Upper lobe of right lung (tissue), 1 donor: ENCODE measurements at places on chromosomes 5 and 9. TPM values are rescaled to one million over a fixed set of nuclear protein-coding genes. Genes with fewer than 3 reads are reported as not detected.

NIPAL4 gene
- not detected for total RNA-seq

SMC5 gene
- 32.6 TPM for total RNA-seq

SLC46A2 gene
- total RNA-seq, result 17.0 TPM

TAS2R1 gene
- total RNA-seq, result not detected

SNX30 gene
- total RNA-seq, result 76.3 TPM

MCC gene
- 18.6 TPM for total RNA-seq

PCDHGA2 gene
- 2.5 TPM for total RNA-seq

IL4 gene
- not detected for total RNA-seq

PCDHB12 gene
- 2.8 TPM for total RNA-seq

PELO gene
- total RNA-seq, result 41.3 TPM

CSNK1G3 gene
- 42.0 TPM for total RNA-seq

ISCA1 gene
- 22.0 TPM for total RNA-seq

ARID3C gene
- total RNA-seq, result not detected

IL7R gene
- 226 TPM for total RNA-seq

FOXD4L3 gene
- total RNA-seq, result not detected

FGF18 gene
- total RNA-seq, result 4.2 TPM

GRCh38 chr5:38722918-38723317 is 122.9 kb upstream of the OSMR start:
- H3K4me3 ChIP-seq, result no peak overlapping the region
- H3K4me1 ChIP-seq, result no peaks in the 10 kb centered on the region

DNA sequence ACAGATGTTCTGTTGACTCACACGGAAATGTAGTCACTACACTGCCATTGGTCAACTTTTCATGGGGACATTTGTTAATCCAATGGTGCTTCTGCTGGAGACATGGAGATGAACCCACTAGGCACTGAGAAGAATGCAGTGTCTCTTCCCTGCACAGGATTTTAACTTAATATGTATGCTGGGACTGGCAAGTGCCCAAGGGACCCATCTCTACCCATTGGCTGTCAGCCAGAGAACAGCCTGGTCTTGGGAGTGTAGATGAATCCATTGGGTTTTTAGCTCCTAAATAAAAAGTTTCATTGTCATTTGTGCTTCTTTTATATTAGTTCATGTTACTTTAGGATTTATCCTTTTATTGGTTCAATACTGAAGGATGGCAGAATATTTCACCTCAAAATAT is 195.8 kb upstream of the CDH6 start:
- H3K27me3 ChIP-seq, result no peaks in the 10 kb centered on the region
- DNase-seq, result no peak
- H3K36me3 ChIP-seq, result no peaks in the 10 kb centered on the region
- no peaks in the 10 kb centered on the region for H3K4me1 ChIP-seq
- H3K27ac ChIP-seq, result no peak overlapping the region

DNA sequence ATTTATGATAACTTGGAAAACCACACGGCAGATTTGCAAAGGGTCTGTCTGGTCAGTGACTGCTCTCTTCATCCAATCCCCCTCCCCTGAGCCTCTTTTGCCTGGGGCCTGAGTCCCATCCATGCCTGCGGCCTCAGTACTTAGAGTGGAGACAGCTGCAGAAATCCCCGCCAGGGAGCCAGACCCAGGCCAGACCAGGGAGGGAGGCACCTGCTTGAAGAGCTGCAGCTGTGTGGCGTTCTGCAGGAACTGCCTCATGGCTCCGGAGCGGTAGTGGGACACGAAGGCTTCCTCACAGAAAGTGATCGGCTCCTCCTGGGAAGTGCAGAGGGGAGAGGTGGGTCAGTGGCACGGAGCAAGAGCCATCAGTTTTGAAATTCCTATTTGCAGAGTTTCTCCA is 101.6 kb downstream of the CRB2 start:
- H3K4me3 ChIP-seq, result no peak overlapping the region
- H3K36me3 ChIP-seq, result no peaks in the 10 kb centered on the region
- H3K27ac ChIP-seq, result no peak overlapping the region
- no peaks in the 10 kb centered on the region for H3K27me3 ChIP-seq
- DNase-seq, result peak; percentile 58
- H3K4me1 ChIP-seq, result no peaks in the 10 kb centered on the region

- H3K4me1 ChIP-seq, result no peaks in the 10 kb centered on the region
- H3K4me3 ChIP-seq, result no peak overlapping the region
- no peaks in the 10 kb centered on the region for H3K27me3 ChIP-seq
Observed at GRCh38 chr5:60687927-60688720, 11.8 kb downstream of the DEPDC1B start.

GRCh38 chr9:4016789-4017188 is 283.1 kb downstream of the GLIS3 start:
- H3K4me1 ChIP-seq, result no peaks in the 10 kb centered on the region
- no peaks in the 10 kb centered on the region for H3K27me3 ChIP-seq
- H3K36me3 ChIP-seq, result no peaks in the 10 kb centered on the region
- DNase-seq, result no peak
- no peak overlapping the region for H3K4me3 ChIP-seq
- no peak overlapping the region for H3K27ac ChIP-seq

- DNase-seq, result no peak
- H3K36me3 ChIP-seq, result no peaks in the 10 kb centered on the region
- peaks cover 15% of the 10 kb centered on the region for H3K4me1 ChIP-seq
- H3K27me3 ChIP-seq, result no peaks in the 10 kb centered on the region
- no peak overlapping the region for H3K4me3 ChIP-seq
Observed at GRCh38 chr9:95134457-95134881, 183.0 kb downstream of the FANCC start.

GRCh38 chr9:116585204-116585603 is 101.9 kb upstream of the TRIM32 start:
- H3K4me1 ChIP-seq, result no peaks in the 10 kb centered on the region
- H3K27ac ChIP-seq, result no peak overlapping the region
- no peaks in the 10 kb centered on the region for H3K36me3 ChIP-seq
- H3K4me3 ChIP-seq, result no peak overlapping the region
- H3K27me3 ChIP-seq, result no peaks in the 10 kb centered on the region
- DNase-seq, result no peak

GRCh38 chr5:117559005-117559844 is 984.6 kb upstream of the SEMA6A start:
- H3K27me3 ChIP-seq, result no peaks in the 10 kb centered on the region
- no peaks in the 10 kb centered on the region for H3K4me1 ChIP-seq
- DNase-seq, result no peak
- H3K27ac ChIP-seq, result no peak overlapping the region
- H3K4me3 ChIP-seq, result no peak overlapping the region

GRCh38 chr5:143001764-143002351 is 231.7 kb downstream of the ARHGAP26 start:
- no peaks in the 10 kb centered on the region for H3K36me3 ChIP-seq
- no peak for DNase-seq
- no peak overlapping the region for H3K4me3 ChIP-seq

GRCh38 chr5:180133551-180133950 is 62.0 kb upstream of the RNF130 start:
- DNase-seq, result no peak
- no peak overlapping the region for H3K27ac ChIP-seq
- H3K27me3 ChIP-seq, result no peaks in the 10 kb centered on the region
- H3K4me3 ChIP-seq, result no peak overlapping the region
- no peaks in the 10 kb centered on the region for H3K36me3 ChIP-seq

DNA sequence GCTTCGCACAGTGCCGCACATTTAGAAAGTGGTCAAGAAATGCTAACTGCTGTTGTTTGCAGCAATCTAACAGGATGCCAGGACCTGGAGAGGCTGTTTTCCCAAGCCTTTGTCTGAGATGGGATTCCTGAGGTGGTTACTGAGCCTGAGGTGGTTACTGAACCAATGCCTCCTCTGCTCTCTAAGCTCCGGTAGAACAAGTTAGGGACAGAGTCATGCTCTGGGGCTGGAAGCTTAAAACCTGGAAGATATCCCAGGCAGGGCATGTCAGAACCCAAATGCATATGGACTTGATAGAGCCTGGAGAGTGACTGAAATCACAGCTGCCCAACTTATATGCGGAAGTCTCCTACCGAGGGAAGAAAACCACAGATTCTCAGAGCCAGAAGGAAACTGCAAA is 46.5 kb upstream of the FAT2 start:
- H3K27me3 ChIP-seq, result no peaks in the 10 kb centered on the region
- no peaks in the 10 kb centered on the region for H3K4me1 ChIP-seq
- no peak for DNase-seq
- H3K4me3 ChIP-seq, result no peak overlapping the region
- H3K27ac ChIP-seq, result no peak overlapping the region

GRCh38 chr5:99070822-99071221 is 142.0 kb upstream of the CHD1 start:
- H3K36me3 ChIP-seq, result no peaks in the 10 kb centered on the region
- H3K4me1 ChIP-seq, result no peaks in the 10 kb centered on the region
- H3K4me3 ChIP-seq, result no peak overlapping the region
- DNase-seq, result no peak

GRCh38 chr9:134571326-134571931 is 70.2 kb upstream of the COL5A1 start:
- no peaks in the 10 kb centered on the region for H3K4me1 ChIP-seq
- H3K36me3 ChIP-seq, result no peaks in the 10 kb centered on the region
- H3K27me3 ChIP-seq, result no peaks in the 10 kb centered on the region
- DNase-seq, result peak; percentile 53
- no peak overlapping the region for H3K4me3 ChIP-seq
- no peak overlapping the region for H3K27ac ChIP-seq

DNA sequence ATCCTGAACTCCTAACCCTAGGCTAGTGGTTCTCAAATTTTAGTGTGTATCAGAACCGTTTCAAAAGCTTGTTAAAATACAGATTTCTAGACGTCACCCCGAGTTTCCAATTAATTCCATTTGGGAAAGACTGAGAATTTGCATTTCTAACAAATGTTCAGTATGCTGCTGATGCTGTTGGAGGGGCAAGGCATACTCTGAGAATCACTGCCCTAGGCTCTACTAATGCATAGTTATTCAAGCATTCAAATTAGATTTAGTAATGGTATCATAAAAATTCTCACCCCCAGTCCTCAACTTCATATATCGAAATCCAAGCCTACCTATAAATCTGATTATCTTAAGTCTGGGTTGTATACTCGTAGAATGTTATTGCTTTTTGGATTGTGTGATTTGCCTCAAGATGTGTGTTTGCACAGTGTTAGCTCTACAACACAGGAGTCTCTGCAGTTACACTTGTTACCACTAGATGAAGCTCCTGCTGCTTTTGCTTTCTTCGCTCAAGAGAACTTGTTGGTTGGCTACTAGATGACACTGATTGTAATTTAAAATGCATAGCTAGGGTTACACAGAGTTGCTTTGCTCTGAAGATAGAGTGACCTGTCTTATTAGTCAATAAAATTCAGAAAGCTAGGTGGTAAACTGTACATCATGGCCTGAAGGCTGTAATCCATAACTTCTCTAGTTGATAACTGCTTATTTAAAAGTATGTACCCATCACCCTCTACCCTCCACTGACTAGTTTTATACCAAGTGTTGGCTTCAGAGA is 7.5 kb upstream of the ERAP2 start:
- no peak overlapping the region for H3K27ac ChIP-seq
- no peak overlapping the region for H3K4me3 ChIP-seq
- H3K36me3 ChIP-seq, result no peaks in the 10 kb centered on the region
- no peaks in the 10 kb centered on the region for H3K4me1 ChIP-seq
- no peak for DNase-seq

DNA sequence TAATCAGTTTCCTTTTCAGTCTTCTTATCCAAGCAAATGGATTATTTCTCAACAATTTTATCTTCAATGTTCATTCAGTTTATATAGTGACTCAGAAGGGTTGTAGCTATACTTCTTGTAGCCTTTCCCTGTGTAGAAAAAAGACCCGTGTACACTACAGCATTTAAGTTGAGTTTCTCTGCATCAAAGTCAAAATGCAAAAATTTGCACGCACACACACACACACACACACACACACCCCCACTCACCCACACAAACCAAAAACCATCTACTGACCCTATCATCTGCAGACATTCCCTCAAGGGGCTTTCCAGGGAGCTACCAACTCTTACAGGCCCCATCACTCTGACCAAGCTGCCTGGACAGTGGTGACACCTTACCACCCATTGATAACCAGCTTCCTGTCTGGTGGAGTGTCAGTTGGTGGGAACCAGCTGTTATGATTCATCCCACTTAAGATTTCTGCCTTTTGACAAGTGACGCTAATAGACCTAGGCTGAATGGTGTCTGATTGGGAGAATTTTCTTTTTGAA is 12.2 kb upstream of the ELL2 start:
- no peak for DNase-seq
- H3K4me1 ChIP-seq, result no peaks in the 10 kb centered on the region
- H3K27me3 ChIP-seq, result no peaks in the 10 kb centered on the region
- no peaks in the 10 kb centered on the region for H3K36me3 ChIP-seq
- H3K4me3 ChIP-seq, result no peak overlapping the region
- H3K27ac ChIP-seq, result no peak overlapping the region

DNA sequence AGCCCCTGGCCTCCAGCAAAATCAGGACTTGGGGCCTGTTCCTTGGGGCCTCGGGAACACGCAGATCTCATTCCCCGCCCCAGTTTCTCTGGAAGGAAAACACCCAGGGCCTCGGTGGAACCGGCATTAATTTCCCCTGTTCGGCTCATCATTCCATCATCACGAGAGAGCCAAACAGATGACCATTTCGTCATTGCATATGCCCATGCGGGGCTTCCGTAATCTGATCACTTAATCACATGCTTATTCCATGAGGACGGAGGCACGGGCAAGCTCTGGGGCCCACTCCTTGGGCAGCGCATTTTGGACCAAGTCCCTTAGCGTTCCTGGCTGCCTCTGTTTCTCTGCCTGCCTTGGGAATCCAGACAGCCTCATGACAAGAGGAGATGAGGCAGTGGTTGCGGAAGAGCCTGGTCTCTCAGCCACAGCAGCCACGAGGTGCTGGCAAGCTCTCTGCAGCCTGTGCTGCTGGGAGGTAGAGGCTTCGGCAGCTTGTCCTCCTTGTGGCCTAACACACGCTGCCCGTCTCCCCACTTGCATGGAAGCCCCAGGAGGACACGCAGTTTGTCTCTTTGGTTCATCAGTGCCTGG is 65.0 kb upstream of the IER5L start:
- H3K27ac ChIP-seq, result no peak overlapping the region
- H3K4me1 ChIP-seq, result no peaks in the 10 kb centered on the region
- no peak overlapping the region for H3K4me3 ChIP-seq
- no peaks in the 10 kb centered on the region for H3K27me3 ChIP-seq
- H3K36me3 ChIP-seq, result no peaks in the 10 kb centered on the region
- peak; percentile 56 for DNase-seq

DNA sequence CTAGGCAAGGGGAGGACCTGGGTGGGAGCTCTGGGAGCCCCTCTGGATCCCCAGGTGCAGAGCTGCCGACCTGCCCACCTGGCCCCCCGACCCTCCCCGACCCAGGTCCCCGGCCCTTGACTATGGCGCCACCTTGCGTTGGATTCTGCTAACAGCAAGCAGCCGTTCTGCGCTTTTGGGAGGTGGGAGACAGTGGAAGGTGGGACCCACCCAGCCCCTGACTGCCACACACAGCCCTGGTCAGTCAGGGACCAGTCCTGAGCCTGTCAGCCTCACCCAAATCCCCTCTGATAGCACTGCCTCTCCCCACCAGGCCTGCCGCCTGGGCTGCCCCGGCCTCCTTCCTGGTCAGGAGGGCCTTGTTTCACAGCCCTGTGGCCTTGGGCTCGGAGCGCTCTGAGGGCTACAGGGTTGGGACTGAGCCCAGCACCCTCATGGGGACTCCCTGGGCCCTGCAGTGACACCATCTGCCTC is 77.9 kb downstream of the HMCN2 start:
- H3K4me1 ChIP-seq, result no peaks in the 10 kb centered on the region
- no peak overlapping the region for H3K4me3 ChIP-seq
- H3K36me3 ChIP-seq, result no peaks in the 10 kb centered on the region

- H3K36me3 ChIP-seq, result no peaks in the 10 kb centered on the region
- no peak overlapping the region for H3K27ac ChIP-seq
- peaks cover 17% of the 10 kb centered on the region for H3K4me1 ChIP-seq
Observed at GRCh38 chr9:129108805-129109536, 1.6 kb downstream of the CRAT start.
